ENCODE measurements at places on chromosomes 13 and 19. TPM values are rescaled to one million over a fixed set of nuclear protein-coding genes. Genes with fewer than 3 reads are reported as not detected.

The MIDN gene
- 46.7 TPM for total RNA-seq

The CLEC4M gene
- total RNA-seq, result not detected

The ZNF225 gene
- 4.4 TPM for total RNA-seq

The NLRP9 gene
- total RNA-seq, result not detected

The GGN gene
- total RNA-seq, result 2.1 TPM

The CYP2S1 gene
- not detected for total RNA-seq

The SBSN gene
- 22.7 TPM for total RNA-seq

The NLRP11 gene
- 0.06 TPM for total RNA-seq

The ICAM5 gene
- total RNA-seq, result 0.56 TPM

The KIR3DL1 gene
- total RNA-seq, result not detected

The KLC3 gene
- not detected for total RNA-seq

The ZNF229 gene
- total RNA-seq, result 11.9 TPM

The SHKBP1 gene
- 28.8 TPM for total RNA-seq

The SSC5D gene
- total RNA-seq, result 81.2 TPM

The URAD gene
- total RNA-seq, result not detected

The URI1 gene
- total RNA-seq, result 44.4 TPM

The MAU2 gene
- 20.3 TPM for total RNA-seq

The SLC10A2 gene
- not detected for total RNA-seq

The DKKL1 gene
- total RNA-seq, result 0.50 TPM

The ZNF90 gene
- total RNA-seq, result 0.15 TPM

The TMEM147 gene
- total RNA-seq, result 79.1 TPM

The KLK4 gene
- not detected for total RNA-seq

The TEX29 gene
- not detected for total RNA-seq

The HIF3A gene
- total RNA-seq, result 32.0 TPM

The KLK10 gene
- not detected for total RNA-seq

The C1QTNF9B gene
- not detected for total RNA-seq

The C19orf67 gene
- not detected for total RNA-seq

The GRK1 gene
- not detected for total RNA-seq

The METTL21C gene
- total RNA-seq, result not detected

The EHD2 gene
- total RNA-seq, result 398 TPM

All from cardiac ventricle fibroblast (primary cell).